Activated naive CD8-positive, alpha-beta T cell treated with anti-CD3 and anti-CD28 coated beads, Interleukin-2, amount 50 U/mL, for 24 hours (primary cell): ENCODE measurements at places on chromosomes 4 and X.

DNA sequence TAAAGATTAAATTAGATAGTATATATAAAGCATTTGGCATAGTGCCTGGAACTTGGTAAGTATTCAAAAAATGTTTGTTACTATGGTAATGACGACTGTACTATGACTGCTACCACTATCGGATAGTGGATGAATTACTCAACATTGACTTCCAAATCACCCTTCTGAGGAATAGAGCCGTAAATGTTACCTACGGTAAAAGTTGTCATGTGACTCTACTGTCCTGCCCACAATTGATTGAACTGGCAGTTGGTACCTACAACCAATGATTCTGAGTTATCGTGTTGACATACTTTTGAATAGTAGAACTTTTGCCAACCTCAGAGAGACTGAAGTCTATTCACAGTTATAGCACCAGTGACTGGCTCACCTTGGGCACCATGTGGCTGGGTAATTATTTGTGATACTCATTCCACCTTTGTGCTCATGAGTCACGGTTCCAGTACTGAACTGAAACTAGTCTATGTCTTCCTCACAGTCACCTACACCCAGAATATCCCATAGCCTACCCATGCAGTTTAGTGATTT, 185.5 kb upstream of the PITX2 start:
- DNase-seq: no peak

GRCh38 chr4:157013656-157014055, 42.1 kb upstream of the PDGFC start:
- no peak for DNase-seq

- no peak for DNase-seq
Measured at GRCh38 chr4:140644470-140645185, 75.9 kb upstream of the UCP1 start.

DNA sequence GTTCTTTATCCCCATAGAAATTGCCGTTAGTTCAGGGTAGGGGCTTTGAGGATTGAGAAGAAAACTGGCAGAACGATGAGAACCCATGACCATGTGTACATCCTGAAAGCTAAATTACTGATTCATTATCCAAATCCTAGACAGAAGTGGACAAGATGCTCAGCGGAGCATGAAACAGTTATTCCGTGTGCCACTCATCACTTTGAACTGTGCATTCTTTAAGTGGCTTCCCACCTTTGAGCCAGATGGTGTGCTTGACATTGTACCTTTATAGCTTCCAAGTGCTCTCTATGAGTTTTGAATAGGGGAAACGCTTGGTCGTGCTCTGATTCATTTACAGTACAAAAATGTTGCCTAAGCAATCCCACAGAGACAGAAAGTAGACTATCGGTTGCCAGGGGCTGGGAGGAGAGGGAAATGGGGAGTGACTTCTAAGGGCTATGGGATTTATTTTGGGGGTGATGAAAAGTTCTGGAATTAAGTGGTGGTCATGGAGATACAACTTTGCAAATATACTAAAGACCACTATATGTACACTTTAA, 100.0 kb downstream of the DOCK11 start:
- no peak for DNase-seq

- DNase-seq: no peak
Measured at GRCh38 chr4:955161-955921, 18.0 kb downstream of the DGKQ start.

DNA sequence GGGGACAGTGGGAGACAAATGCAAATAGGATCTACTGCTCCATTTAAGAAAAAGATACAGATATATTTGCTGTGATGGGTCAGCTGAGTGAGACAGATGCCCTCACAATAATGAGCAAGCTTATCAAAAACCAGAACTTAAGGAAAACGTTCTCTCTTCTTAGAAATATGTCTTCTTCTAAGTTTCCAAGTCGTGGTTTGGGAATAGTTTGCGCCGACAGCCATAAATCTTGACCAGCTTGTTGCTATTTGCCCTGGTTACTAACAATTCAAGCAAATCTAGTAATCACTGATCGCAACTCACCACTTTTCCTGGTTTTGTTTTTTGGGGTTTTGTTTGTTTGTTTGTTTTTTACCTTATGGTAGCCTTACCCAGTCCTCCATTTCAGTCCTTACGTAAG, 67.6 kb upstream of the GUCY1A1 start:
- DNase-seq: no peak

DNA sequence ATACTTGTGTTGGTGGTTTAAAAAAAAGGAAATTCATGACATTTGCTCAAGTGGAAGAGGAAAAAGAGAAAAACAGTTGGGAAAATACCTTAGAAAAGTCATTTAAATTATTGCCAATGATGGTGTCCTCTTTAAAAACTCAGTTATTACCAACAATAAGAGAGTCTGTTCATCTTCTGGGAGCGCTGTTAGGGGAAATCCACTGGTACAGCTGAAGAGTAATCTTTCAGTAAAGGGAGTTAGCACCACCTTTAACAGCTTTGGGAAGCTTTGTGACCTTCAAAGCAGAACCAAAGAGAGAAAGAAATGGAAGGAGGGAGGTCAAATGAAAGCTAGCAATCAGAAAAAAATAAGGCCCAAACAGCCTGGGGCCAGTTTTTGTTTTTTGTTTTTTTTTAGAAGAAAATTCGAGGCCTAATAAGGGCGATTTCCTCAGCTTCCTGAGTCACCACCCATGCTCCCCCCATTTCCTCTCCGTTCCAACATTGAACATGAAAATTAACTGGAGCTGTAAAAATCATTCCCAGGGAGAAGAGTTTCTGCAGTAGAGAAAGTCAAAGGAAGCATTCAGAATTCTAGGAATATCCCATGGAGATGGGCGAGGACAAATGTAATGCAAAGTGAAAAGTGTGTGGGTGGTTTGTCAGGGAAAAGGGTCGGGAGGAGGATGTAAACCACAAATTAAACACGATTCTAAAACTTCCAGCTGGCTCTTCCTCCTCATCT, 115.1 kb downstream of the SH3KBP1 start:
- DNase-seq: no peak

GRCh38 chr4:10140866-10141759, 24.5 kb upstream of the WDR1 start:
- DNase-seq: no peak

DNA sequence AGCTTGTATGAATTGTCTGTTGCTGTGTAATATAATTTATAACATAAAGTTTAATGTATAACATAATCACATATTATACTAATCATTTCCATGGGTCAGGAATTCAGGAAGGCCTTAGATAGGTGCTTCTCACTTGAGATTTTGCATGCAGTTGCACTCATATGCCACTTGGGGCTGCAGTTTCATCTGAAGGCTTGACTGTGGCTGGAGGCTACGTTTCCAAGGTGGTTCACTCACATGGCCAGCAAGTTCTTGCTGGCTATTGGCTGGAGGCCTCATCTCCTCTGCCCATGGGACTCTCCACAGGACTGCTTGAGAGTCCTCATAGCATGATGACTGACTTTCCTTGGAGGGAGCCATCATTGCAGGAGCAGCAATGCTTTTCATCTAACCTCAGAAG, 53.4 kb upstream of the STX18 start:
- no peak for DNase-seq

- DNase-seq: no peak
Measured at GRCh38 chrX:16487620-16488385, 162.2 kb upstream of the S100G start.

- no peak for DNase-seq
Measured at GRCh38 chr4:81422595-81422994, 49.1 kb downstream of the RASGEF1B start.

DNA sequence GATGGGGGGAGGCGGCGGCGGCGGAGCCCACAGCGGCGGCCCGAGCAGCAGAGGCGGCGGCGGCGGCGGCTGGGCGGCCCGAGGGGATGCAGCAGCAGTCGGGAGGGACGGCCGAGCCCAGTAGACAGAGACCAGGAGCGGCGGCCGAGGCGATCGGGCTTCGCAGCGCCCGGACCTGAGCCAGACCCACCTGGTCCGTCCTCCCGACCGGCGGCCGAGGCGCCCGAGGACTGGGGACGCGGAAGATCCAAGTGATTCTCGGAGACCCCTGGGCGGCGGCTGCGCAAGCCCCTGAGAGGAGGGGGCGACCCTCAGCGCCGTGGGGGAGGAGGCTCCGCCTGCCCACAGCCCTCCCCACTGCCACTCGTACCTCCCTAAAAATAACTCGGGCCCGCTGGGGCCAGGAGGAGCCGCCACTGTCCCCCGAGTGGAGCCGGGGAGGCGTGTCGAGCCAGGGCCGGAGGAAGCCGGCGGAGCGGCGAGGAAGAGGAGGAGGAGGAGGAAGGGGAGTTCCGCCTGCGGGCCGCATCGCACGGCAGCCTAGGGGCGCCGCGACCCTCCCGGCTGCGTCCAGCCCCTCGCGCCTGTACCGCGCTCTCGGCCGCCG, 608 bp downstream of the RAPGEF2 start:
- DNase-seq: peak; percentile 52

GRCh38 chr4:126916626-126917140, 716.1 kb upstream of the INTU start:
- no peak for DNase-seq

DNA sequence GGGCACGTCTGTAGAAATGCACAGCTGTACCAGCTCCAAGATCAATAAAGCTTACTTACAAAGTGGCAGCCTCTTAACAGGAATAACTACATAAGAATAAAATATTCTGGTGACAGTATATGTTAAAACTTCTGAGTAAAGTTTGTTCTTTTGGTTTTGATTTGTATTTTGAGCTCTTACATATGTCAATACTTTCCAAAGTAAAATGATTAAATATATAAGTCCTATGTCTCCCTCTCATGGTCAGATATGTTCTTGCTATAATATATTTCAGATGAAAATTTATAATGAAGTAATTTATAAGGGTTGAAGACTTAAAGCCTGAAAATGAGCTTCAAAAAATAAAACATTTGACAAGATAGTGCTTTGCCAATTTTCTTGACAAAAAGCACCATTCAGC, 254.4 kb downstream of the NPFFR2 start:
- DNase-seq: no peak
